Nephron progenitor cell (in vitro differentiated cells): ENCODE measurements at places on chromosomes 11 and 22.

GRCh38 chr11:127629200-127629599 is 628.6 kb upstream of the KIRREL3 start:
- DNase-seq, result no peak

DNA sequence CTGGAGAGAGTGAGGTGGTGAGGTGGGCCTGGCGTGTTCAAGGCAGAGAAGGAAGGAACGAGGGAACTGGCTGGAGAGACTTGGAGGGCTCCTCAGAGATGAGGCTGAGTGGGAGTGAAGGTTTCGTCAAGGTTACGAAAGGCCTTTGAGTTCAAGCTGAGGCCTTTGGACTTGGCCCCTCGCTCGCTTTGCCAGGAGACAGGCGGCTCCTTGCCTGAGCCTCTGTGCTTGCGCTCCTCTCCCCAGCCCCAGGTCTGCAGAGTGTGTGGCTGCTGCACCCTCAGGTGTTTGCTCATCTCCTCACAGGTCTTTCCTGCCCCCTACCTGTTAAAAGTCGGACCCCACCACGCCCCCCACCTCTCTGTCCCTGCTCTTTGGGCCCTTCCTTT is 91.6 kb downstream of the ATXN10 start:
- no peak for DNase-seq

- no peak for DNase-seq
Observed at GRCh38 chr11:130762638-130763037, 153.6 kb downstream of the SNX19 start.

GRCh38 chr11:129932381-129933067 is 37.1 kb upstream of the NFRKB start:
- no peak for DNase-seq

DNA sequence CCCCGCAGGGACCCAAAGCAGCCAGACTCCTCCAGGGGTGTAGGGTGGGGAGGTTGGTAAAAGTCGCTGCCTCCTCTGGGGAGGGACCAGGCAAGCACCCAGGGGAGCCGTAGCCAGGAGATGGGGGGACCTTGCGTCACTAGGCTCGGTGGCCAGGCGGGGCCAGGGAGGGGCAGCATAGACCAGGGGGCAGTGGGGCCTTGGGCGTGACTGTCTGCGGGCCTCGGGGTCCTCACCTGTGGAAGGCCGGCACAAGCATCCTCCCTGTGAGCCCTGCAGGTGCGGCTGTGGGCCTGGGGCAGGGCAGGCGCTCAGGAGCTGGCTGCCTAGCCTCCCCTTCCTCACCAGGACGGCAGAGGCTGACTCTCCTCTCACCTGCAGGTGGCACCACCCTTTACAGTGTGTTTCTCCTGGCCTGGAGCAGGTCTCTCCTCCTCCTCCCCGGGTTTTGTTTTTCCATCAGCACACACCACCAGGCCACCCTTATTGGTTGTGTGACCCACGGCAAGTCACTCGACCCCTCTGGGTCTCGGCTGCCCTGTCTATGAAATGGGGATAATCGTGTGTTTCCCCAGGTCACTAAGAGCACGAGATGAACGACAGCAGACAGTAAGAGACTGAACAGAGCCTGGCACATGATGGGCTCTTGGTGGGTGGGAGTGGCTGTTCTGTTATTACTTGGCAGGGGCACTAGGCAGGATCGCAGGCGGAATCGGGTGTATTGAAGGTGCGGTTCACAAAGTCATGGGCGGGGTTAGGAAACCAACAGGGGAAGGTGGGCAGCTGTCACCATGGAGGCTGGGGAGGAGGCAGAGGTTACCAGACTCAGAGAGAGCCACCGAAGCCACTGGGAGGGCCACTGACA is 52.7 kb downstream of the FLRT1 start:
- no peak for DNase-seq

DNA sequence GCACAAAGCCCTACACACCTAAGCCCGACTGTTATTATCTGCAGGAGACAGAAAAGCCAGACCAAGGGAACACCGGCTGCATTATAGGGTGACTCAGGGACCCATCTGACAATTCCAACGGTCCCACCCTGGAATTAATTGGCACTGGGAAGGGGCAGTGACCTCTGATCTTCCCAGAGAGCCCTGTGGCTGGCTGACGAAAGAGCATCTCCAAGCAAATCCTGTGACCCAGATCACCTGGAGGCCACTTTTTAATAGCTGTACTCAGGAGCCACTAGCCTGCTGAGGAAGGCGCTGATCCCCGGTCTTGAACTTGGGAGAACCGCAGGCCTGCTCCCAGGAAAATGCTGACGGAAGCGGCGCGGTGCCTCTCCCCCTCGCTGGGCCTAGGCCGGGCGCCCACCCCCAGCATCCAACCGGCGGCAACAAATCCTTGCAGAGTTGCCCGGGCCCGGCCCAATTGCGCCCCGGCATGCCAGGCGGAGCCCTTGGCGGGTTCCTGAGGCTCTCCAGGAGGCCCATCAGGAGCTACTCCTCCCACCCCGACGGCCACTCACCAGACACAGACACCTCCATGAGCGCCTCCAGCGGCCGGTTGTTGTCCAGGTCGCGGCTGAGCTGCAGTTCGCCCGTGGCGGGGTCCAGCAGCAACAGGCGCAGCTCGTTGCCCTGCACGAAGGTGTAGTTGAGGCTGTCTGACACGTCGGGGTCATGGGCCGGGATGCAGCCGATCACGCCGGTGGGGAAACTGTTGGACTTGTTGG is 4.2 kb downstream of the CELSR1 start:
- DNase-seq, result no peak

DNA sequence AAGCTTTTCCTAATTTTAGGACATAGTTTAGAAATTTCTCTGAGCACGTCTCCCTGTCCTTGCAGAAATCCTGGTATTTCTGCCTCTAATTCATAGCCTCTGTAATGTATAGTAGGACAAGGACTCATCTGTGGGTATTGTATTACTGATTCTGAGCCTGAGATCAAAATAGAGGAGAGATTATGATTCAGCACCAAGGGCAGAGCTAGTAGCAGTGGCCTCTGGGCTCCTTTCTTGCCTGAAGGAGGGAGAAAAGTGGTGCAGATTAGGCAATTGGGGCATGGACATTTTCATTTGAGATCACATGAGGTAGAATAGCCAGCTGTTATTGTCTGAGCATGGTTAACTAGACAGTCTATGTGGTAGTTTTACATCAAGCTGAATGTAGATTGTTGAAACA is 2.8 kb downstream of the MADD start:
- no peak for DNase-seq

DNA sequence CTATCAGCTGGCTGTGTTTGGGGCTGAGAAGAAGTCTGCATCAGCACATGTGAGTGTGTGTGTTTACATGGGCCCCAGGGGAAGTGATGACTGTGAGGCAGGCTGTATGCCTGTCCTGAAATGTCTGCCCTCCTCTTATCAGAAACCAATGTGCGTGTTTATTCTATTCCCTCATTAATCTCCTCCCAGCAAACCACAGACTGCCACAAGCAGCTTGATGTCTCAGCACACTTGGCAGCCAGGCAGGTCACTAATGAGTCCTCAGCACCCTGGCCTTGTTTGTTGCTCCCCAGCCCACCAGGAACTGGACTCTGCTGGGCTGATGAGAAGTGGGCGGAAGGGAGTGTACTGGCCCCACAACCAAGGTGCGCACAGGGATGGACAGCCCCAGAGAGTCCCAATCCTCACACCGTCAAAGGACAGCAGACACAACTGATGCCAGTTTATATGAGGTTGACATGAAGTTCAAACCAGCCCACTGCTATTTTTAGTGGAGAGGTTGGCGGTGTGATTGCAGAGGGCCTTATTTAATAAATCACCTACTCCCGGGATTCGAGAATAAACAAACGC is 225.8 kb downstream of the ETS1 start:
- DNase-seq, result no peak

DNA sequence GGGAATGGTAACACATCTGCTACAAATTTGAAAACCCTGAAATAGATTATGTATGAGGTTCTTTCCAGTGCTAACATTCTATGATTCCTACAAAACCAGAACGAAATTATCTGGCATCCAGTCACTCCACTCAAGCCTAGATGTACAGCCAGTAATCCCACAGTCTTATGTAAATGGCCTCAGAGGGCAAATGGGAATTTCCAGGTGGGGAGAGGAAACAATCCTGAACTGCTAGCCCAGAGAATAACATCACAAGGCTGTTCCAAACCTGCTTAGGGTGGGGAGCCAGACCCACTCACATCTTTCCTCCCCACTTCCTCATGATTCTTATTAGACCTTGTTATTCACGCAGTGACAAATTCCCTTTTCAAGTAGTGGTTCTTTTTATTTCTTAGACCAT is 3.5 kb downstream of the FIBIN start:
- no peak for DNase-seq
